Activated T-cell treated with anti-CD3 and anti-CD28 coated beads for 1 hour (primary cell): ENCODE measurements at places on chromosomes 12 and 14.

GRCh38 chr14:75430116-75430515, 2.3 kb downstream of the JDP2 start:
- no peak for DNase-seq

DNA sequence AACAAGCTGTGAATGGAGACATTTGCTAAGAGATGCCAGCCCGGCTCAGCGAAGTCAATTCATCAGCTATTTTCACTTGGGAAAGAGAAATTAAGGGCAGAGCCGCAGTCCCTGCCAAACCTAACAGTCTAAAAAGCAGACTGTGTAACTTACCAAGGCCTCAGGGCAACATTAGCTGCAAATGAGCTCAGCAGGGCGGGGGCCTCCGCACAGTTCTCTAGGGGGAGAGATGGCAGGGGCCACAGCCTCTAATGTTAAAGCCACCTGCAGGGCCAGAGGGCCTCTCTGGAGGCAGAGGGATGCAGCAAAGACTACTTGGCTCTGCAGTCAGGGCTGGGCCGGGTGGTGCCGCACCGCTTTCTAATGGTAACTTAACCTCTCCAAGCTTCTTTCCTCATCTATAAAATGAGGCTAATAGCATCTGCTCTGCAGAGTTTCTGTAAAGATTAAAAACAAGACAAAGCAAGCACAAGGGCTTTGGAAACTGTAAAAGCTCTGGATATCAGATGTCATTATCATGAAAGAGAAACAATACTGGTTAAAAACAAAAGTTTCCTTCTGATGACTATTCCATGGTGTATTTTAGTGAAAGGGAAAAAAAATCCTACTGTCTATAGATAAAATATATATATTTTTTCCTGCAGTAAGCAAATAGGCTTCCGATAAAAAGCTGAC, 13.4 kb upstream of the GPRC5A start:
- DNase-seq = no peak

GRCh38 chr12:132414634-132415326, 75.2 kb upstream of the FBRSL1 start:
- peak; percentile 65 for DNase-seq

- DNase-seq = no peak
Observed at GRCh38 chr12:92335831-92336230, 190.2 kb upstream of the BTG1 start.

GRCh38 chr12:12474471-12474928, 88.2 kb downstream of the DUSP16 start:
- DNase-seq = no peak

DNA sequence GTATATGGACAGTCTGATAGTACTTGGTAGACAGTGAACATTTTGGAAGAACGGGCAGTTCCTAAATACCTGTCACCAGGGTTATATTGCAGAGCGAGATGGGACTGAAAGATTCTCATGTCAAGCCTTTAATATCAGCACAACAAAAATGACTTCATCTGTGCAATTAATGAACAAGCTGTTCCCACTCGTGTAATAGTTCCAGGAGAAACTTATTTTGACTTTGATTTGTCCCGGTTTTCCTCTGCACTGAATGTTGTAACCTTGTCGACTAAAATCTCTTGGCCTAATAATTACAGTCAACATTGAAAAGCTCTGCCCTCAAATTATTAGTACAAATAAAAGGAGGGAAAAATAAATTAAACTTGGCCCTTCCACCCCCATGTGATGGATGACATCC, 79.5 kb downstream of the WASHC3 start:
- no peak for DNase-seq

- DNase-seq = no peak
Observed at GRCh38 chr12:42757624-42758119, 168.1 kb upstream of the PRICKLE1 start.

DNA sequence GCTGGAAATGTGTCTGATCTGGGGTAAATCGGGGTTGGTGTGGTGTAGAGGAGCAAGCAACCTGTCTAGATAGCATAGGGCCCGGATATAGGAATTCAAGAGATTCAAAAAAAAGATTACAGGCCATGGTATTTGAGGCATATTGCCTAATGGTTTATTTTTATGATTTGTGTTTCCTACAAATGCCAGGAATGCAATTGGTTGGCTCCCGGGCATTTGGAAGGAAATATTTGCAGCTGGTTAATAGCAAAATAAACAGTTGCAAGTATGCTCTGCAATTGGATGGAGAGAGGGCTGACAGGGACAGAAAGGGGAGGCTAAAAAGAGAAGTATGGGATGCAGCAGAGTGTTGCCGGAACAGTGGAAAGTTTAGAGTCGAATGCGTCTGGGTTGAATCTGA, 315.6 kb upstream of the ATP2B1 start:
- DNase-seq = no peak

- no peak for DNase-seq
Observed at GRCh38 chr14:39857376-39858055, 425.3 kb upstream of the FBXO33 start.

- DNase-seq = no peak
Observed at GRCh38 chr12:128755566-128755965, 68.2 kb downstream of the SLC15A4 start.

- DNase-seq = no peak
Observed at GRCh38 chr12:62766496-62766895, 168.5 kb downstream of the PPM1H start.

DNA sequence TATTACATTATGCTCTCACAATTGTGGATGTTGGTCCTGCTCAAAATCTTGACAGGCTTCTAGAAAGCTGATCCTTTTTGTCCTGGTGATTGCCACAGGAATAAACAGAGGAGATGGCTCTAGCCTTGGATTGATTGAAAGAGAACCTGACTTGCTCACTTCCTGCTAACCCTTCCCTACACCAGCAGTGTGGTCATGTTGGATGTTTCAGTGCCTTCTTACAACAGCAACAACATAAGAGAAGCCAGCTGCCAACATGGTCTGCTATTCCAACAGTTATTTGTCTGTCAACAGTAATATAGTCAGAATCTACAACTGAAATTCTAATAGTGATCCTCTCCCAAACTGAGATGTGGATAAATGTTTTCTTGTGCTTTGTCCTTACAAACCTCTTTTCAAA, 311.6 kb upstream of the DIO2 start:
- DNase-seq = no peak

DNA sequence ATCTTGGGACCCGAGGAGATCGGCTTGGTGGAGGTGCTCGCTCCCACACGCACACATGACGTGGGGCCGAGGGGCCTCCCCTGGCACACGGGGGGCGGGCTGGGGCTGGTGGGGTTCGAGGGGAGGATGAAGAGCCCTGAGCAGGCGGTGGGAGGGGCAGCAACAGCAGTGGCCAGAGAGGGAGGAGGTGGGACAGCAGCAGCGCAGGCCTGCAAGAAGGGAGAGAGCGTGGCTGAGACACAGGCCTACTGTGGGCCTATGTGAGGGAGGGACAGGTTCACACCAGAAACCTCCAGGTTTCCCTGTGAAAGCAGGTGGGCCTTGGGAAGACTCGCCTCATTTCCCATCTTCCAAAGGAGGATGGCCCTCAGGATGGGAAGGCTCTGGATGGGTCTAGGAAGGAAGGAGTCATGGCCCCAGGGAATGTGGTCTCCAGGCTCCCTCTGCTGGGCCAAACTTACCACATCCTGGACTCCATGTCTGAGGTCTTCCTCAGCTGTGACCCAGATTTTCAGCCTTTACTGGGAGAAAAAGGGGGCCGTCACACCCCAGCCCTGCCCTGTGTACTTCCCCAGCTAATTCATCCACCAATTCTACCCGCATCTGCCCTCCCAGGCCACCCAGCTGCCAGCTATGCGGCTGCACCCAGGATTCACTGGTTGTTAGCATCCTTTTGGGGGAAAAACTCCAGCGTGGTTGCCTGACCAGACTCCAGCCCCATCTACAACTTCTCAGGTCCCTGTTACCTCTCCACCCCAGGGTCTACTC, 2.8 kb downstream of the PIANP start:
- DNase-seq = no peak

DNA sequence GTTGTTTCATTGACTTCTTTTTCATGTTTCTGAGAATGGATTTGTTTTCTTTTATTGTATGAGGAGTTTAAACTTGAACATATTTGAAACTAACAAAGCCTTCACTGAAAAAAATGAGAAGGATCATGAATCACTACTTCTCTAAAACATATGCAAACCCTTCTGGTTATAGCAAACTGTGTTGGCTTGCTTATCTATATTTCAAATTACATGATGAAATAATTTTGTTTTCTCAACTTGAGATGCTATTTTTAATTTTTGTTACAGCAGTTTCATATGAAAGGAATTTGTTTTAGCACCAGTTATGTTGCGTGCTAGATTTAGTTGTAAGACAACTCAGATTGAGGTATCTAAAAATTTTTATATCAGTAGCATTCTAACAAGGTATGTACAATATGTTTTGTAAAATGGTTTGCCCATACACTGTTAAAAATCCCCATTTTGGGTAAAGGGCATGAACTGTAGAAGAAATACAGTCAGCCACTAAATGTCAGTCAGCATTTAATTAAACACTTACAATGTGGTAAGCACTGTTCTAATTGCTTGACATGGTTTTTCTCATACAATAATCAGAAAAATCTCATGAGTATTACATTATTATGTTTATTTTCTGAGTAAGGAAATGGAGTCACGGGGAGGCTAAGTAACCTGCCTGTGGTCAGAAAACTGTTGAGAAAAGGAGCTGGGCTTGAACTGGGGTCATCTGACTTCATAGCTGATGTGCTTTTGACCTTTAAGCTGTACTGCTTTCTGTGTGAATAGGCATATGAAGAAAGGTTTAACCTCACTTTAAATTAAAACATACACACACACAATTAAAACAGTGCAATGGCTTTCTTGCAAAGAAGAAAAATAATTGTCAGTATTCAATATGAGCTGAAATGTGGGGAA, 105.7 kb downstream of the PLEKHA5 start:
- no peak for DNase-seq

DNA sequence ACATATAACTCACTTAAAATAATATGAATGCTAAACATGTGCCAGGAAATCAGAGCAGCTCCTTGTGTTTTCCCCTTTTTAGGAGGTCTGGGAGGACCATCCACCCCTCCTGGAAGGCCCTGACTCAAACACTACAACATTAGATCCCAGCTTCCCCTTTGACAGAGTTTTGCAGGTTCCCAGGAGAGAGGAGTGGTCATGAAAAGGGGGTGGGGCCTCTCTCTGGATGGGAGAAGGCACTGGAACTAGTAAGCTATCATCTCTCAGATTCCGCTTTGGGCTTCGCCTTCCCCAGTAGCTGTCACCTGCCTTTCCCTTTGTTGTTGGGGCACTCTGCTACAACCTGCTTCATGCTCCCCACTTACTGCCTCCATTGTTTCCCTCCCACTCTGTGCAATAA, 149.2 kb downstream of the ZFP36L1 start:
- DNase-seq = no peak

DNA sequence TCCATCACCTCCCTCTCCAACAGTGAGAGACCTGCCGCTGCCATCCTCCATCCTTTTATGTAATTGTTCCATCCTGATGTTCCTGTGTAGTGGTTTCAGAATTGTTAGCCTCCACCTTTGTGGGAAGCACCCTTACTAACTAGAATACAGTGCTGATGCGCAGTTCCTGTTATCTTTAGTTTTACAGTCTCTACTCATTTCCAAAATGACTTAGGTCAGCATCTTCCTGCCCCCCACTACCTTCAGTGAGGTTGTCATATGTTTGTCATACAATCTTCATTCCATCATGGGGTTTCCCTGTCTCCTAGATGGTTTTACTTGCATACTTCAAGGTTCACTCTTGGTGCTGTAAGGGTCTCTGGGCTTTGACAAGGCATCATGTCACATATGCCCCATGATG, 69.8 kb downstream of the EML1 start:
- no peak for DNase-seq

DNA sequence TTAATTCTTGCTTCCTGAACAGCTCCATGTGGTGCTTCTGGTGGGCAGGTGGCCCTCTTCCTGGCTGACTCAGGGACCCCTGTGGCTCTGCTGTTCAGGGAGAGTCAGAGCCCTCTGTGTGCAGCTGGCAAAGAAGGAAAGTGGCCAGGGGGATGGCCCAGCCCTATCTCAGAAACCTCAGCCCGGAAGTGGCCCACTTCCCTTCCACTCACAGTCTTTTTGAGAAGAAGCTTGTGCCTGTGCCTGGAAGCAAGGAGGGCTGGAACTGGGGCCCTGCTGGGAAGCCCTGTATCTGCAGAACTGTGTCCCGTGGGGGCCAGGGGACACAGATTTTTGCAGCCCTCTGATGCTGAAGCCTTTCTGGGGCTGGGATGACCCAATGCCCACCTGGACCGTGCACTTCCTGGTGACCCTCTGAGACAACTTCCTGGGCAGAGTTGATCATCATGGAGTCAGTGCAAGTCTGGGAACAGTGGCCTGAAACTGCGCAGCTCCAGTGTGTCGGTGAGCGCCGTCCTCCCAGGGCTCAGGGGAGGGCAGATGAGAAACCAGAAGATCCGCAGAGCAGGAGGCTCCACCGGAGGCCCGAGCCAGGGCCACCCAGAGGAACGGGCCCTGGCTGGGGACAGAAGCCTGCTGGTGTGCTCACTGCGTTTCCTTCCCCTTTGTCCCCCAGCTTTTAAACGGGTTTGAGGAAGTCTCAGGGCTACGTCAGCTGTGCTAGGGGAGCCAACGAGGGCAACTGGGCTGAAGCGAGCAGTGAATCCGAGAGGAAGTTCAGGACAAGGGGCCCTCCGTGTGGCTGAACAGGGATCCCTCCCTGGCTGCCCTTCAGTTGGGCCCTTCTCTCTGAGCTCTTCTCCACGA, 217.4 kb upstream of the RTL1 start:
- no peak for DNase-seq

GRCh38 chr14:52550661-52551060, 1.6 kb downstream of the TXNDC16 start:
- DNase-seq = no peak
